ENCODE measurements at places on chromosomes 13 and 19. TPM values are rescaled to one million over a fixed set of nuclear protein-coding genes. Genes with fewer than 3 reads are reported as not detected.

The C13orf46 gene
- total RNA-seq = not detected

The GARIN5A gene
- total RNA-seq = not detected

The MBD3L2 gene
- not detected for total RNA-seq

The EFNA2 gene
- not detected for total RNA-seq

The LAIR1 gene
- 8.8 TPM for total RNA-seq

The TBXA2R gene
- total RNA-seq = 1.7 TPM

The SIGLEC10 gene
- 3.7 TPM for total RNA-seq

The ATXN8OS gene
- not detected for total RNA-seq

The ZNF229 gene
- 2.0 TPM for total RNA-seq
